ENCODE measurements at places on chromosomes 11 and 22. TPM values are rescaled to one million over a fixed set of nuclear protein-coding genes. Genes with fewer than 3 reads are reported as not detected.

Gene RIN1
- 4.8 TPM for total RNA-seq

Gene PGR
- total RNA-seq = 14.0 TPM

Gene ALDH3B2
- 0.48 TPM for total RNA-seq

Gene VWCE
- not detected for total RNA-seq

Gene OR10A5
- not detected for total RNA-seq

Gene HTR3B
- not detected for total RNA-seq

Gene ACRV1
- total RNA-seq = 2.2 TPM

Gene SLC22A8
- total RNA-seq = 0.72 TPM

Gene CADM1
- 68.1 TPM for total RNA-seq

Gene PICALM
- 690 TPM for total RNA-seq

Gene CALCA
- not detected for total RNA-seq
